ENCODE measurements at places on chromosomes 4 and X. TPM values are rescaled to one million over a fixed set of nuclear protein-coding genes. Genes with fewer than 3 reads are reported as not detected.

Gene RASL11B
- total RNA-seq: 2.5 TPM

Gene GPRASP1
- 4.8 TPM for total RNA-seq

Gene TCP11X2
- total RNA-seq: not detected

Gene ETDA
- not detected for total RNA-seq

GRCh38 chrX:42678133-42678532, 99.8 kb downstream of the PPP1R2C start:
- no peaks in the 10 kb centered on the region for H3K36me3 ChIP-seq
- no peaks in the 10 kb centered on the region for H3K27me3 ChIP-seq
- H3K4me3 ChIP-seq: no peak overlapping the region
- H3K27ac ChIP-seq: no peak overlapping the region

GRCh38 chrX:77447653-77448569, 722 bp downstream of the FGF16 start:
- DNase-seq: peak; percentile 61
- H3K27me3 ChIP-seq: no peaks in the 10 kb centered on the region
- H3K36me3 ChIP-seq: no peaks in the 10 kb centered on the region

Gene NUP62CL
- total RNA-seq: 1.4 TPM

Gene RNF175
- not detected for total RNA-seq

DNA sequence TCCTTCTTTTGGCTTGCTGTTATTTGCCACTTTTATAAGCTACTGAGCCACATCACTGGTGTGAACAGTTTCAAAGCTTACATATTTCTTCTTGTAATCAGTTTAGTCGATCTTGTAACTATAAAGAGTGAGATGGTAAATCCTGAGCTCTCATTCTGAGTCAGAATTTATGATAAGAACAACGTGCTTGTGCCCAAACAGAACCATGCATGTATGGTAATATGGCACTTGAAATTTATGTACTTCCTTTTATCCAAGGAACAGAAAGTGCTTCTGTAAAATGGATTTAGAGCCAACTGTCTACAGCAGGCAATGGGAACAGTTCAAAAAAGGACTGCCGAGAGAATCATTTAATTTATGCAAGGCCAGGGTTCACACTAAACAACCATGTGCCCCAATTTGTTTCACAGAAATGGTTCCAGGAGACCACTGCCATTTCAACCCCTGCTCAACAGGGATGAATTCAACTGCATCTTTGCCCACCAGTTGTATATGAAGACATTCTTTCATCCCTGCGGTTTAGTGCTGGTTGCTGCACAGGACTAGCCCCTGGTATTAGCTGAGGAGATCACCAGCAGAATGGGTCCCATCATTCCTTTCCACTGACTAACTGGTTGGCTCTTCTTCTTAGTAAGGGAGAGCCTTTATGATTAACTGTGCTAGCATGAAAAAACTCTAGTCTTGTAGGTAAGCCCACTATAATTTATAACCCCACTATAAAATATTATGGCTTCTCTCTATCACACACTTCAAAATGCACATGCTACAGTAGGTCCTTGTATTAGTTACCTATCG, 162.9 kb upstream of the PGRMC2 start:
- no peaks in the 10 kb centered on the region for H3K36me3 ChIP-seq
- peaks cover 19% of the 10 kb centered on the region for H3K4me1 ChIP-seq
- no peak overlapping the region for H3K4me3 ChIP-seq
- no peak overlapping the region for H3K27ac ChIP-seq
- DNase-seq: no peak

Gene MAOB
- 4.5 TPM for total RNA-seq

- H3K4me1 ChIP-seq: no peaks in the 10 kb centered on the region
- no peaks in the 10 kb centered on the region for H3K36me3 ChIP-seq
- DNase-seq: no peak
- H3K27me3 ChIP-seq: no peaks in the 10 kb centered on the region
- H3K4me3 ChIP-seq: no peak overlapping the region
Measured at GRCh38 chrX:2301901-2302300, 198.9 kb downstream of the DHRSX start.

- H3K4me3 ChIP-seq: no peak overlapping the region
- peaks cover 5% of the 10 kb centered on the region for H3K4me1 ChIP-seq
- peaks cover 20% of the 10 kb centered on the region for H3K36me3 ChIP-seq
- H3K27ac ChIP-seq: no peak overlapping the region
- DNase-seq: no peak
Measured at GRCh38 chr4:158850371-158850770, 81.5 kb downstream of the FNIP2 start.

- H3K36me3 ChIP-seq: no peaks in the 10 kb centered on the region
- no peak overlapping the region for H3K4me3 ChIP-seq
- no peaks in the 10 kb centered on the region for H3K27me3 ChIP-seq
- DNase-seq: peak; percentile 74
Measured at GRCh38 chr4:3009422-3009821, 46.1 kb downstream of the GRK4 start.

DNA sequence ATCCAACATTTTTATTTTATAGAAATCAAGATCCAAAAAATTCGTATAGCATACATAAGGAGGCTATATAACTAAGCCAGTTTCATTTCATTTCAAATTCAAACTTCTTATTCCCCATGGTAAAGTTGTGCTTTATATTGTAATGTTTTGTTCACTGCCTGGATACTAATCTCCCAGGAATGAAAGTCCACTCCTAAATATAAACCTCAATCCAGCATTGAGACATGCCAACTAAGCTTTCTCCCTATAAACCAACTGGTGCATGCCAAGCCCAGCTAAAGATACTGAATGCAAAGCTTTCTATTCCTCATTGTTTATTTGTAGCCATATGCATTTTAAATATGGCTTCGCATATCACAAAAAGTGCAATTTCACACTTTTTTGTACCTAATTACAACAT, 63.8 kb upstream of the INPP4B start:
- H3K4me1 ChIP-seq: no peaks in the 10 kb centered on the region
- H3K36me3 ChIP-seq: no peaks in the 10 kb centered on the region
- no peak for DNase-seq
- no peaks in the 10 kb centered on the region for H3K27me3 ChIP-seq
- H3K27ac ChIP-seq: no peak overlapping the region

Gene DDIT4L
- 1.1 TPM for total RNA-seq

Gene SPOCK3
- not detected for total RNA-seq

Gene RAB33A
- not detected for total RNA-seq

- H3K36me3 ChIP-seq: no peaks in the 10 kb centered on the region
- no peaks in the 10 kb centered on the region for H3K27me3 ChIP-seq
- H3K27ac ChIP-seq: no peak overlapping the region
- DNase-seq: no peak
Measured at GRCh38 chr4:82215039-82215438, 158.8 kb downstream of the HNRNPD start.

Gene HSFX4
- not detected for total RNA-seq

DNA sequence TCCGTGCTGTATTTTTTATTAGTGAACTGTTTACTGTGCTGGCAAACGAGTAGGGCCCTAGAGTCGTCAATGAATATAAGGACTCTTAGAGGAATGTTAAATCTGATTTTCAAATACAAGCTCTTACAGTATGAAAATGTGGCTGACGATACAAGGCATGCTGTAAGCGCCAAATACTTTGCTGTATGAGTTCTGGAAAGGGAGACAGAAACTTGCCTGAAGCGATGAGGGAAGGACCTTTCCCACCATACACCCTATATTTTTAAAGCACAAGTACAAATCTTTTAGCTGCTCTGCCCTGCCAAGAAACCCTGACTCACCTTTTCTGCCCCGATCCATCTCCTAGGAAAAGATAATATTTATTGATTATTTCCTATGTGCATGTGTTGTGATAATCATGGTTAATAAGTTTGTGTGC, 15.7 kb upstream of the RUFY3 start:
- peak overlapping the region; percentile 99 for H3K27ac ChIP-seq
- DNase-seq: no peak
- H3K4me3 ChIP-seq: peak overlapping the region; percentile 96
- no peaks in the 10 kb centered on the region for H3K27me3 ChIP-seq
- H3K4me1 ChIP-seq: peaks cover 43% of the 10 kb centered on the region

GRCh38 chr4:128241425-128241913, 46.1 kb downstream of the PGRMC2 start:
- no peak for DNase-seq
- H3K4me3 ChIP-seq: no peak overlapping the region
- no peaks in the 10 kb centered on the region for H3K4me1 ChIP-seq
- H3K27ac ChIP-seq: no peak overlapping the region
- H3K36me3 ChIP-seq: no peaks in the 10 kb centered on the region
- H3K27me3 ChIP-seq: no peaks in the 10 kb centered on the region

Gene SULT1E1
- 198 TPM for total RNA-seq

Measured in suprapubic skin (tissue), 4 donors.